ENCODE measurements at places on chromosomes 12 and 14.

- no peak for DNase-seq
Observed at GRCh38 chr12:89507015-89507824, 17.4 kb downstream of the GALNT4 start.

DNA sequence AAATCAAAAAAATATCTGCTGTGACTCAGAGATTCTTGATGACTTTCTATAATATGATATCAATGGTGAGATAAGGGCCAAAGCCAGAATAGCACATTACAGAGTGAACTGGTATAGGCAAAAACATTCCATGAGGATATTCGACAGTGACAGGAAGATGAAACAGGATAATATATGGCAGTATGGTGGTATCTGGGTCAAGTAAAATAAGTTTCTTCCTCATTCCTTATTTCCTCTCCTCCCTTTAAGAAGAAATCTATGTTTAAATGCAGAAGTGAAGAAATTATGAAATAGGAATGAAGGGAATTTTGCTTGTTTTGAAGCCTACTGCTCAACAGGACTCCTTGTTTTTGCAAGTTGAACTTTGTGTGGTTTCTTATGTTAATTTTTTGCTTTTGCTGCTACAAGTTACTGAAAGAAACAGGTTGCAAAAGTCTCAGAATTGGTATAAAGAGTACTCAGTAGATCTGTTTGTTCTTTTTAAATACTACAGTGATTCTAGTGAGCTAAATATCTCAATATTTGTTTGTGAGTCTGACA, 7.0 kb downstream of the ACSS3 start:
- no peak for DNase-seq

DNA sequence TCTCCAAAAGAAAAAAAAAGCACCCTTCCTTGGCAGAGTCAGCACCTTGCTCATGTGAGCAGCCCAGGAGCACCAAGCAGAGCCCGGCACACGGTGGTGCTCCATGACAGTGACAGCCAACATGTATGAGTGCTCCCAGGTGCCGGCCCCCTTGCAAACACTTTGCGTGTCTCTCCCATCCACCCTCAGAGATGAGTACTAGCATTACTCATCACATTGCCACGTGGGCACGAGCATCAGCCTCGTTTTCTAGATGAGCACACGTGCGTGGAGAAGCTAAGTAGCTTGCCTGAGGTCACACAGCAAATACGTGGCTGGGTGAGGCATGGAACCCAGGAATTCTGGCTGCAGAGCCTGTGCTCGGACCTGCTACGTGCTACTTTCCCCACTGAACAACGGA, 177.9 kb upstream of the PRMT8 start:
- DNase-seq = no peak

- no peak for DNase-seq
Observed at GRCh38 chr12:46473634-46474329, 101.2 kb upstream of the SLC38A2 start.

DNA sequence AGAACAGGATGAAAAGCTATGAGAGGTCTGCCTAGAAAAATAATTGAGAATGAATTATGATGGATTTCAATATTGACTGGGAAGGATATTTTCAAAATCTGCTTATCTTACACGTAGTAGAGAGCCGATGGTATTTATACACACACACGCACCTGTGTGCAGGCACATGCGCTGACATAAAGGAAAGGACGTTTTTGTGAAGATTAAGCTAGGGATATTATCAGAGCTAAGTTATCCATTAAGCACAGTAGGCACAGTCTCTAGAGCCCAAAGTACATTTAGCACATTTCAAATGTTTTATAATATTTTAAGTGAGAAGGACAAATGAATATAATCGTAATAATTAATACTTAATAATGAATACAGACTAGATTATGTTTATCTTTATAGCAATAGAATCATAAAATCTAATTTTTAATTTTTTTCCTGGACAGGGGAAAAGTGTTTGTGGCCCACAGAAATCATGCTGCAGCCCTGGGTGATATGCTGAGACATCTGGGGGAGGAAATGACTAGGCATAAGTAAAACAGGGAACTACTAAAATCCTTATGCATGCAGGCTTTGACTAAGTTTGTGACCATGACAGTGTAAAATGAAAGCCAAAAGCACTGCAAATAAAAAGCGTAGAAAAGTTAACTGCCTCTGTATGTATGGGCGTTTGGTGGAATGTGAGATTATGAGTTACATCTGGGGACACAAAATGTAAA, 146.1 kb downstream of the KITLG start:
- DNase-seq = no peak

DNA sequence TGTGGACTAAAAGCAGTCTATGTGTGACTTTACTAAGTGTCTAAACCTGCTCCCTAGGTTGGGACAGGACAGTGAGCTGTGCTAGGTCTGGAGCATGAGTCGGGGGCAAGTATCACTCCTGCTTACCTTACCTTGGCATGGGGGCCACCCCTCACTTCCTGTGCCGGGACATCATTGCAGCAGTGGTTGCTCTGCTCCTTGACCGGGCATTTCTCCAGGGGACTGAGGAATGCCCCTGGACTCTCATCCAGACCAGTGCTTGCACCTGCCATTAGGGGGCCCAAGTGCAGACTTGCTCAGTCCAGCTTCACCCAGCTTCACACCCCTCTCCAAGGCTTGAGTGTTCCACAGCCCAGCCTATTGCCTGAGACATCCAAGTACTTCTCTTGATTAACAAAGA, 84.7 kb upstream of the NELL2 start:
- no peak for DNase-seq

DNA sequence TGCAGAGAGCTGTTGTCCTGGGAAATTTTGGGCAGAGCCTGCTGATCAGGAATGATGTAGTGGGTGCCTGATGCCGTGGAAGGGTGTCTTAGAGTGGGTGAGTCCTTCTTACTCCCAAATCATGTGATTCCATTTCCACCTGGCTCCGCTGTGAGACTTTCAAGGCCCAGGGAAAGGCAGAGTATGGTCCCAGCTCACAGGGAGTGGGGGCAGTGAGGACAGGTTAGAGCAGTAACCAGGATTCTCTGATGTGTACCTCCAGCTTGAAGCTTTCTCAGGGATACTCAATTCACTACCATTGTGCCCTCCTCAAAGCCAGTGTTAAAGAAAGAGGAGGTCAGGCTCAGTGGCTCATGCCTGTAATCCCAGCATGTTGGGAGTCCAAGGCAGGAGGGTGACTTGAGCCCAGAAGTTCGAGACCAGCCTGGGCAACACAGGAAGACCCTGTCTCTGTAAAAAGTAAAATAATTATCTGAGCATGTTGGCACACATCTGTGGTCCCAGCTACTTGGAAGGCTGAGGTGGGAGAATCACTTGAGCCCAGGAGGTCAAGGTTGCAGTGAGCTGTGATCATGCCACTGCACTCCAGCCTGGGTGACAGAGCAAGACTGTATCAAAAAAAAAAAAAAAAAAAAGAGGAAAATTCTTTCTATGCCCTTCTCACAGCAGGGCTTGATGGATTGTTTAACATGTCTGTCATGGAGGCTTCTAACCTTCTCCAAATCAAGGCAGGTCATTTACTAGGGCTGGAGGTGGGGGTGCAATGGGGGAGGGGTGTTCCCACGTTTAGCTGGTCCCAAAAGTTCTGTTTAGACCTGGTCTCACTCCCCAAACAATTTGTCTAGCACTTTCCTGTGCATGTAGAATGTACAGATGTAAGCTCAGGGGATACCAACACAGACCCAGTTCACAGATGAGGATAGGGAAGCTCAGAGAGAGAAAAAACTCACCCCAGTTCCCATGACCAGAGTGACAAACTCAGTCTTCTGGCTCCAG, 12.5 kb upstream of the IQSEC3 start:
- DNase-seq = no peak

- no peak for DNase-seq
Observed at GRCh38 chr14:90645842-90646443, 170.3 kb downstream of the TTC7B start.

DNA sequence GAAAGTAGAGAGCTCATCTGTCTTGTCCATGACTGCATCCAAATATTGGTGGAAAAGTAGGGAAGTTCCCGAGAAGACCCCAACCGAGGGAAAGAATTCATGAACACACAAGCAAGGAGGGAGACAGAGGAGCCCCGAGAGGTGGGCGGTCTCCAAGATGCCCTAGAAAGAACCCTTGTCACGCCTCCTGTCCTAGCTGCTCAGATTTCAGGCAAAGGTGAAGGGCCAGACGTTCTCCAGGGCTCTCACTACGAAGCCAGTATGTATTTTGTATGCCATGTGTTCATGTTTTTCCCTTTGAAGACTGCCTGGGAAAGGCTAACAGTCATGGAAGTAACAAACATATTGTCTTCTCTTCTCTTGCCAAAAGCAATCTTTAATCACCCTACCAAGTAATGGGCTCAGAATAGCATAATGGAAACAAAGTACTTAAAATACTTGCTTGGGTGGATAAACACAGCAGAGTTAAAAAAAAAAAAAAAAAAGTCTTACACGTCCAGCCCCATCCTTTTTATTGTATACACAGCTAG, 99.2 kb upstream of the TBX3 start:
- no peak for DNase-seq

GRCh38 chr12:71552728-71553501, 110.7 kb downstream of the ZFC3H1 start:
- no peak for DNase-seq

- DNase-seq = peak; percentile 78
Observed at GRCh38 chr12:47736877-47737676, 11.8 kb upstream of the ENDOU start.

- no peak for DNase-seq
Observed at GRCh38 chr12:11654802-11655201, 5.3 kb downstream of the ETV6 start.

DNA sequence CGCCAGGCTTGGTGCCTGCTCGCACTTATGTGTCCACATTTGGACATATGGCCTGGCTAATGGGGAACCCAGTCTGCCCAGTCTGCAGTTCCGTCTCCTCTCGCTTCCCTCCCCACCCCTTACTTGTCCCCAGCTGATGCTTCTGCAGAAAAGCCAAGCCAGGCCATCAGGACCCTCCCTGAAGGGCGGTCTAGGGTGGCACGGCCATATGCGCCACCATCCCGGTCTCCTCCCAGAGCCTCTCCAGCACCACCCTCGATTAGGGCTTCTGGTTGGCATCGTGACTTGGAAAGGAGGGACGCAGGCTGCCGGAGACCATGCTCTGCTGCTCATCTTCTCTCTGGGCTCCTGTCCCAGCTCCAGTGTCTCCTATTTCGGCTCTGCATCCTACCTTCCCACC, 54.6 kb downstream of the CALM1 start:
- no peak for DNase-seq

DNA sequence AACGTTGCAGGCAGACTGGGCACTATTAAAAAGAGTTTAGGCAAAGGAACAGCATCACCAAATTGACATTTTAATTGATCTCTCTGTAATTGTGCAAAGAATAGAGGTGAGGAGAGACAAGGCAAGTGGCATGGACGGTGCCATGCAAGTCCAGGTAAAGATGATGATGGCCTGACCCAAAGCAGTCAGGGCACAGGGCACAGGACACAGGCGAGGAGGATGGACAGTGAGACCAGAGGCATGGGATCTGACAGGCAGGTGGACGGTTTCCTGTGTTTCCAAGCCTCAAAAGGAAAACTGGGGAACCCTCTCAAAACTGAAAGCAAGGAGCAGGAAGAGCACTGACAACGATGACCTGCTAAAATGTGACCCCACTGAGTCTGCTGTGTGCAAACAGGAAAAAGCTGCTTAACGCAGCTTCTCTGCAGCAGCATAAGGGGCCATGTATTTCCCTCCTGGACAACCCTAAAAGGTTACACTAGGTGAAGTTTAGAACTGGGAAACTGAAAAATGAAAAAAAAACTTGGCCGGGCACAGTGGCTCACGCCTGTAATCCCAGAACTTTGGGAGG, 50.9 kb downstream of the CLIP1 start:
- no peak for DNase-seq

DNA sequence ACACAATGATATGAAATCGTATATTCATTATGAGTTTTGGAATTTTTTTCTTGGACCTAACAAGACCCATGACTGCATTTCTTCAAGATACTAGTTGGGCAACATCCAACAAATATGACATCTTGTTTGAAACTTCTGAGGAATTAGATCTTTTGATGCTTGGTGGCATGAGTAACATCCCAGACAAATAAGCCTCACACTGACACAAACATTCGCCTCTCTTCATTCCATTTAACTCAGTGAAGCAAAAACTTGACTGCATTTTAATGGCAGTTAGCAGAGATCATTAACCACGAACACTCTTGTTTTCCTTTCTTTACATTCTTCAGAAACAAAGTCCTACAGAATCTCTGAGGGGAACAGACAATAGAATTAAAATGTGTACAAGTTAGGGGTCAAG, 758.3 kb downstream of the C12orf50 start:
- DNase-seq = no peak

GRCh38 chr12:6096527-6096926, 27.9 kb downstream of the VWF start:
- no peak for DNase-seq

GRCh38 chr12:75909714-75910656, 121.6 kb downstream of the PHLDA1 start:
- DNase-seq = no peak

DNA sequence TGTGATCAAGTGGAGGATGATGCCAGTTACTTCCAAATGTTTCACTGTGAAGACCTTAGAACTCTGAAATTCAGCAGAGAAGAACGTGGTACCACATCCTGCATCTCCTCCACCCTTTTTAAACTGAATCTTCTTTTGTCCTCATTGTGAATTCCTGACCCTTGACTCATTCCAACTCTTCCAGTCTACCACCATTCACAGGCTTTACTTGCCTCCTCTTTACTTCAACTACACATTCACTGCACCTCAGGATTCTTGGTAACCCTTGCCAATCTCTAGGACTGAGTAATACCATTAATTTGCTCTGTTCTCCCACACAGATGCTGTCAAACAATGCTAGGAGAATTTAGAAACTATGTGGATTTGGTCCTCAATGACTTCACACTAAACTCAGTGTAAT, 37.3 kb downstream of the PPP1R12A start:
- no peak for DNase-seq

DNA sequence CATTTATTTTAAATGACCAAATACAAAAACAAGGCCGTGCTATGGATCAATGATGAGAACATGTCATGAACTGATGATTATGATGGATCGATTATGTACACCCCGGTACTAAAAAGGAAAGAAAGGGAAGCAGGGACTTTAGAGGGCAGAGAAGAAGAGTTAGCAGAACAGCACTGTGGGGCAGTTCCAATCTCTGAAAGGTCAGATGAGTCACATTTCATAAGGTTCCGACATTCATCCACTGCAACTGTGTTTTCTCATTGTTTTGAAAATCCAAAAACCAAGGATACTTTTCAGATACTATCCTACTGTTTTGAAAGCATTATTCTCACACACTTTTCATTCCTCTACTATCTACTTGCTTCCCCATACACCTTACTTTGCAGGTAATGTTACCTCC, 169.3 kb downstream of the STXBP6 start:
- no peak for DNase-seq

DNA sequence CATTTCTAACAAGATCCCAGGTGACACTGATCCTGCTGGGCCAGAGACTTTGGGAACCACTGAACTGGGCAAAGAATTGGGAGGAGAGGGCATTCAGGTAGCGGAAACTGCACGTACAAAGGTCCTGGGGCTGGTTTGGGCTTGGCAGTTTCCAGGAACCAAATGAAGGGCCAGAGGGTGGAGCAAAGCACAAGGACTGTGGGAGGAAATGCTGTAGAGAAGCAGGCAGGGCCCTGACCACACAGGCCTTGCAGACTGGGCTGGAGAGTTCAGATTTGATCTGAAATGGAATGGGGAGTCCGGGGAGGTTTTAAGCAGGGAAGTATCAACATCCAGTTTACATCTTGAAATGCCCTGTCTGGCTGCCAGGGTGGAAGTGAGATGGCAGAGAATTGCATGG, 195.1 kb downstream of the PHETA1 start:
- no peak for DNase-seq

Measured in substantia nigra (tissue), 51 donors.